Stimulated activated CD8-positive, alpha-beta memory T cell treated with anti-CD3 and anti-CD28 coated beads, Interleukin-7, amount 100 ng/mL, for 24 hours (primary cell): ENCODE measurements at places on chromosomes 6 and 20.

- DNase-seq: no peak
These were observed 66.8 kb downstream of the PPP1R3G start for GRCh38 chr6:5151955-5152401.

- no peak for DNase-seq
These were observed 95.0 kb downstream of the SCML4 start for GRCh38 chr6:107729098-107729497.

DNA sequence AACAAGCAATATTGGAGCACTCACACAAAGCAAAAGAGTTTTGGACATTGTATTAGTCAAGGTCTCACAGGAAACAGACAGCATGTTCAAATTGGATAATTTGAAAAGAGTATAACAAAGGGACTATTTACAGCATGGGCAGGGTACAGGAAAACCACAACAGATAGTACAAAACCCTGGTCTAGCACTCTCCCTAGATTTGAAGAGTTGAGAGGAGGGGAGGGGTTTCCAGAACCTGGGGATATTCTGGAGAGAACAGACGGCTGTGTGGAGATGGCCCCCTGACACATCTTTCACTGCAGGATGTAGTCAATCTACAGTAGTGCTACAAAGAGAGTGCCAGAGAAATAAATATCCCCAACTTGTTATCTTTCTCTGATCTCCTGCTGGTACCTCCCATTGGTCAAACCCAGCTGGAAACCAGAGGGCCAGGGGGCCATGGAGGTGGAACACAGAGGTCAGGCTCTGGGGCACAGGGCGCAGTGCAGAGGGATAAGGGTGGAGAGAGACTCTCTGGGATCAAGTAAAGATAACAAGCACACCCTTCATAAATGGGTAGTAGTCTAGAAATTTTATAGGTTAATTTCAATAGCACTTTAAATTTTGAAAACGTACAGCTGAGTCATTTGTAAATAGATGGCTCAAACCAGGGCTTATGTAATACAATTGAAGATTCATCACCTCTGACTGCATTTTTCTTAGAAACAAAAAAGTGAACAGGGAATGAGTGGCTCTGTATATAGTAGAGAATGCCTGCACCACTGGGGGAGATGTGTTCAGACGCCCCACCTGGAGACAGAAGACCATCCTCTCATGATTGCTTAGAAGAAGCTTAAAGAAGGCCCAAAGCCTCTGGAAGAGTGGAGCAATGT is 25.7 kb downstream of the RCAN2 start:
- no peak for DNase-seq

DNA sequence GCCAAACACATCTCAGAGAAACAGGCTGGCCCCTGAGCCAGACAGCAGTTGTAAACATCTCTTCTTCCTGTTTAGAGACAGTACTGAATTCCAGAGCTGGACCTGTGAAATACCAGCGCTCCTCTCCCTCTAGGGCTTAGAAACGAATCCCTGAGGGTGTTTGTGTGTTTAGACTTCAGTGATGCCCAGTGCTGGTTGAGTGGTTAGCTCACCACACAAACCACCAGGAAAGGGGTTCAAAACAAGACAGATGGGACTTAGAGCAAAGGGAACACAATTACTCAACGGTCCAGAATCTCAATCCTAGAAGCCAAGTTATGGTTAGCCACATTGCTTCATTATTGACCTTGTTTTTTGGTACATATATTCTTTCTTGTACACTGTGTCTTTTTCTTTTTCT is 108.7 kb upstream of the TMEM170B start:
- DNase-seq: no peak

GRCh38 chr20:23303325-23304102 is 47.1 kb upstream of the NXT1 start:
- DNase-seq: no peak

DNA sequence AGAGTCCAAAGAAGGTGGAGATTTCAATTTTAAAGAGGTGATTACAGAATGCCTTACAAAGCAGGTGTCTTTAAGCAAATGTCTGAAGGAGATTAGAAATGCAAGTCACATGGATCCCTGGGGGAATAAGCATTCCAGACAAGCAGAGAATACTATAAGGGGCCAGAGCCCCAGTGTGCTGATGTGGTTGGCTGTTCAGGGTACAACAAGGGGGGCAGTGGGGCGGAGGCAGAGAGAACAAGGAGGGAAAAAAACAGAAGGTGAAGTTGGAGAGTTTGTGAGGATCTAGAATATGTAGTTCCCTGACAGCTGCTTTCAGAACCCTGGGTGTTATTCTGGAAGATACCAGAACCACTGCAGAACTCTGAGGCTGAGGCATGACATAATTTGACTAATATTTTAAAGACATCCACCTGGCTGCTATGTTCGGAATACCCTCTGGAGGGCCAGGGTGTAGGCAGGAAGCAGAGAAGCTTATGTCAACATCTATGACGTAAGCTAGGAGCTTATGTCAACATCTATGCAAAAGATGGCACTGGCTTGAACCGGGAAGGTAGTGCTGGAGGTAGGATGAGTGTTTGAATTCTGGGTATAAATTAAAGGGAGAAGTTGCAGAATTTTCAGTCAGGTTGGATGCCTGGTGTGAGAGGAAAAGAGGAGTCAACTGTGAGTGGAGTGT is 276.3 kb upstream of the AGPAT4 start:
- no peak for DNase-seq

DNA sequence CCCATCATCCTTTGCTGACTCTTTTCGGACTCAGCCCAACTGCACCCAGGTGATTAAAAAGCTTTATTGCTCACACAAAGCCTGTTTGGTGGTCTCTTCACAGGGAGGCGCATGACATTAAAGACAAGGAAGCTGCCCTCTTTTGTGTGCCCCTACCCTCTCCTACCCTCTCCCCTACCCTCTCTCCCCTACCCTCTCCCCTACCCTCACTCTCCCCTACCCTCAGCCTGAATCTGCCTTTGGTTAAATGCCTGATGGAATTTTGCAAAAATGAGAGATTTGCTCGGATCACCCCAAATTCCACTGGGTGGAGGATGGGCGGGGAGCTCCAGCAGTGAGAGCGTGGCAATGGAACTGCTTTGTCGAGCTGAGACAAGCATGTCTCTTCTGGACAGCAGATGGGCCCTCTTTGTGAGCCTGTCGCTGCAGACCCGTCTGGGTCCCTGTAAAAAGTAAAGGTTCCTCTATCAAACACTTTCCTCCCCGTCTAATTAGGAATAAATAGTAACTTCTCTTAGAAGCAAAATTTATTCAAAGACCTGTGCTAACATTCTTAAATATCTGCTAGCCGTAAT is 76.4 kb upstream of the MLN start:
- no peak for DNase-seq

DNA sequence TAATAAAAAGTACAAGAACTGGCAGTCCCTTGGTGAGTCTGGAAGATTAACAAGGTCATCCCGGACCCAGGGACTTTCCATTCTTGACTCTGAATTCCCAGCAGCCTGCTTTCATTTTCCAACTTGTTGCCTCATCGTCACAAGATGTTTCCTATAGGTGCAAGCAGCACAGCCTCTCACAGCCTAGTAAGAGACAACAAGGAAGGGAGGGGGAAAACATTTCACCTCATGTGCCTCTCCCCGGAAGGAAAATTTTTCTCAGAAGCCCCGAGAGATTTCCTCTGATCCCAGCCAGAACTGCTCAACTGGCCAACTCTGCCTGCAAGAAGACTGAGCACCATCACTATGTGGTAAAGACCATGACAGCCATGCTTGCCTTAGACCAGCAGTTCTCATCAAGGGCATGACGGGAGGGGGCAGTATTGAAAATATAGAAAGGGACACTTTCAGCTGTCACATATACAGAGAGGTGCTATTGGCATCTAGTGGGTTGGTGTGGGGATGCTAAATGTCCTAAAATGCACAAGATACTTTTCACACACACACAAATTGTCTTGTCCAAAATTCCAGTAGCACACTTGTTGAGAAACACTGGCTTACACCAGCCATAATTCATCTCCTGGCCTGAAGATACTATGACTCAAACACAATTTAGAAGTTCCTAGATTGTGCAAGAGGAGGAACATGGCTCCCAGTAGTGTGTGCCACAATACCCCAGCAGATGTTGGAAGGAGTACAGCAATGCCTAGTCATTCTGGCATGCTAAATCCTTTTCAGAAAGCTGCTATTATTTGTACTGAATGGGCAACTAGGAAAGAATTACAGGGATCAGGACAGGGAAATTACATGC is 10.8 kb upstream of the WTAP start:
- DNase-seq: no peak

DNA sequence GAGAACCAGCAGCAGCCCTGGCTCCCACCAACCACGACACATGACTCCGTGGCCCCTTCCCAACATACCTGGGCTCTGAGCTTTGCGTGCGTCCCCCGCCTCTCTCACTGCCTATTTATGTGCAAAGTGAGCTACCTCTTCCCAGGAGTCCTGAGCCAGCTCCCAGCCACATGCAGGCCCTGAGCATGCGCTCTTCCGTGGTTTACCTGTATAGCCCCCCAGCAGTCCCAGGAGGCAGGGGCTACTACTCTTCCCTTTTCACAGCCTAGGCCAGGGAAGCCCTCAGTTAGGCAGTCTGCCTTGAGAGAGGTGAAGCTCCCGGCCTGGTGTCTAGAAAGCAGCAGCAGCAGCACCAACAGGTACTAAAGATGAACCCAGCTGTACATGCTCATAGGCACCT is 114.8 kb upstream of the CDYL start:
- no peak for DNase-seq

DNA sequence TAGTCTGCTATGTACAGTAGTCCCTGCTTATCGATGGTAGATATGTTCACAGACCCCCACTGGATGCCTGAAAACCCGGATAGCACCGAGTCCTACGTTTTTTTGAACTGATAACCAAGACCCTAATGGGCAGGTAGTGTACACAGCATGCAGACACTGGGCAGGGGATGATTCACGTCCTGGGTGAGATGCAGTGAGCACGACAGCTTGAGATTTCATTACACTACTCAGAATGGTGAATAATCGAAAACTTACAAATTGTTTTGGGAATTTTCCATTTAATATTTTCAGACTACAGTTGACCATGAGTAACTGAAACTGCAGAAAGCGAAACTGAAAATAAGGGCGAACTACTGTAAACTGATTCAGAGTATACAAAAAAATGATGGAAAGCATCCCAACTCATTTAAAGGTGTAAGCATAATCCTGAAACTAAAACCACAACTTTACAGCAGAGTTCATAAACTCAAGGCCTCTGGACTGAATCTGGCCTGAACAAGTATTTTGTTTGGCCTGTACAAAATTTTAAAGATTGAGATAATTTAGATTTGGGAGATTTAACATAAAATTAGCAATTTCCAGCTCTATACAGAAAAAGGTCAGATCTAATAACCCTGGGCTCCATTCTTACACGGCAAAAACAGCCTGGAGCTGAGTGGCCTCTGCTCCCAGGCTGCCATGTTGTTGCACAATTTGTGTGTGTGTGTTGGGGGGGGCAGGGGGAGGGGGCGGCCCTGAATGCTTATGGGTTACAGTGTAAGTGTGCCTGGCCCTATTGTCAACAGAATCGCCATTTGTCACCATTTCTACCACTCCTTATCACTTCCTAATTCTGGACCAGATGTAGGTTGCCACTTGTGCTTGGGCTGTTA is 34.9 kb downstream of the RNF24 start:
- DNase-seq: no peak

GRCh38 chr6:89298680-89299465 is 16.2 kb downstream of the GABRR2 start:
- no peak for DNase-seq

DNA sequence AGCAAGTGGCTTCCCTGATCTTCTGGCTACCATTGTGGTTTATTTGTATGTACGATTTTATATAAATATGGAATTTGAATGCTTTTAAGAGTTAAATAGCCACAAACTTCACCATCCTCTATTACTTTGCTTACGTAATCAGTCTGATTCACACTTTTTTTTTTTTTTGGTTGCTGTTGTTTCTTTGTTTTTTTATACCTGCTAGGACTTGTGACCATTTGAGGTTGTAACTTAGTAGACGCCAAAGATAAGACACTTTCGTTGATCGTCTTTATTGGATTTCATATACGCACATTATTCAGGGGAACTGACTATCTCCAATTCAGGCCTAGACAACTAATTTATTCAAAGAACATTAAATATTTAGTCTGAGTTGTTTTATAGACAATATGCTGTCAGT is 559.0 kb downstream of the CBLN4 start:
- DNase-seq: no peak

DNA sequence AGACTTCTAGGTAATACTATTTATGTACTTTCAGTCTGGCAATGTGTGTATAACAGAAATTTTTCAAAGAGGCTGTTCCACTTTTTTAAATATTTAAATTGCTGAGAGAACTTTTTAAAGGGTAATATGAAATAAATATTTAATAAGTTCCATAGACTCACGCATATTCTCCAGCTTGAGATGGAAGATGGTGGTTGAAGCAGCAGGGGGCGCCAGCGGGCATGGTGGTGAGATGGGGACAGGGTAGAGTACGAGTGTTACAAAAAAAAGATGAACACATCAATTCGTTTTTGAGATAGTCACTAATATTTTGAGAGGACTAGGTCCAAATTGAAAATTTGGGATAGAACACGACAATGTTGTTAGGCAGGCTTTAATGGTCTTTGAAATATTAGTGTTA is 68.4 kb downstream of the RSPO3 start:
- peak; percentile 40 for DNase-seq

DNA sequence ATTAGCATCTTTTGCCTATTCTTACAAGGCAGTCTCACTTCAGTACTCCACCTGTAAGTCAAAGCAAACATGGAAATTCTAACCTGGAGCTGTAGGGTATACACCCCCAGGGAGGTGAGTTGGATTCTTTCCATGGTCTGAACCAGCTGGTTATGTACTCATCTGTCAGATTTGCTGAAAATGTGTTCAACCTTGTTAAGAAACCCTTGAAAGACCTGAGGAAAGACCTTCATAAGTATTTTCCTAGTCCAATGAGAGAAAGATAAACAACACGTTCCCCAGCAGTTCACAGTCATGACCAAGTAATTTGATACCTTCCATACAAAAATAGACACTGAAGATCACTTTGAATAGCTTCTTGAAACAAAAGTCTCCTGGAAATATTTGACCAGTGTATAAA is 42.5 kb downstream of the ID4 start:
- no peak for DNase-seq

DNA sequence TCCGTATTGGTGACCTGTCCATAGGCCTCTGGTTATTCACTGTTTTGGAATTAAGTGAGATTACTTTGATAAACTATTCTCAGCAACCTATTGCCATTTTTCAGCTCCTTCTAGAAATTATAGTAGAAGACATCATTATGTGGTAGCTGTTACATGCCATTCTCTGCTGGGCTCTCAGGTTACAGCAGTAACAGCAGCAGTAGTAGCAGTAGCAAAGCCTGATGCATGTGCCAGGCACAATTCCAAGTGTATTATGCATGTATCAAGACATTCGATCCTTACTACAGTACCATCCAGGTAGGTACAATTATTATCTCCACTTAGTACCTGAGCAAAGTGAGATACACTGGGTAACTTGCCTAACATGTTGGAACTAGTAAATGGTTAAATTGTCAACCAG is 74.3 kb downstream of the RPS12 start:
- DNase-seq: no peak
